Mesothelial cell of epicardium (in vitro differentiated cells): ENCODE measurements at places on chromosomes 5 and 9. TPM values are rescaled to one million over a fixed set of nuclear protein-coding genes. Genes with fewer than 3 reads are reported as not detected.
A peak's percentile ranks its signal among the peaks of the same experiment; 100 is the strongest.

- DNase-seq, result no peak
- peaks cover 21% of the 10 kb centered on the region for H3K36me3 ChIP-seq
- no peak overlapping the region for H3K4me3 ChIP-seq
- no peaks in the 10 kb centered on the region for H3K27me3 ChIP-seq
- peaks cover 14% of the 10 kb centered on the region for H3K4me1 ChIP-seq
- peak overlapping the region; percentile 44 for H3K27ac ChIP-seq
Measured at GRCh38 chr5:32130865-32131264, 43.3 kb downstream of the GOLPH3 start.

The ECSCR gene
- total RNA-seq, result 0.29 TPM in 1 of 3 replicates, not detected in the others

DNA sequence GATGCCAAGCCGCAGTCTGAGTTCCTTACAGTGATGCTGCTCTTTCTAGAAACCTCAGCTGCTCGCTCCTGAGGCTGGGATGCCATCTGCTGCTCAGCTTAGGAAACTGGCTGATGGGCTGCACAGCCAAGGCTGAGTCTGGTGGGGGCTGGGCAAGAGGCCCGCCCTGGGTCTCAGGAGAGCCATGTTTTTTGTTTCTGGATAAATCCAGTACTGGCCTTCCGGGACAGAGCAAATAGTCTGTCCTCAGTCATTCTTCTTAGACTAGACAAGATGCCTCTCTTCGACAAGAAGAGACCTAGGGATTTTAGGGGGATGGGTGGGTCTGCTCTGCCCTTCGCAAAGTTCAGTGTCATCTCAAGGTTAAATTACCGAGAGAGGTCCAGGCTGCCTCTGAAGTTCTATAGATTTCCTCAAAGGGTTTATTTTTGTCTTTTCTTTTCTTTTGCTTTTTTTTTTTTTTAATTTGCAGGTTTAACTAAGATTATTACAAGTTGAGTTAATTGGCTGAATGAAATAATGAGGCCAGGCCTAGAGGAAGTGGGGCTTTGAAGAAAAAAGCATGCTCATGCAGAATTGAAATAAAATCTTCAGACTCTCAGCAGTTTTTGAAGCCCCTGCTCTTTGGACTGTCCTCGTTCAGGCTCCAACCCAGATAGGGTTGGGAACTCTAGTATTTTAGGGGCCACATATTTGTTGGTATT lies 30.6 kb upstream of the MATR3 start:
- no peaks in the 10 kb centered on the region for H3K27me3 ChIP-seq
- H3K4me3 ChIP-seq, result no peak overlapping the region
- peaks cover 13% of the 10 kb centered on the region for H3K4me1 ChIP-seq

The GIN1 gene
- total RNA-seq, result 4.9 to 7.1 TPM (median 5.2 TPM) in 3 replicates

DNA sequence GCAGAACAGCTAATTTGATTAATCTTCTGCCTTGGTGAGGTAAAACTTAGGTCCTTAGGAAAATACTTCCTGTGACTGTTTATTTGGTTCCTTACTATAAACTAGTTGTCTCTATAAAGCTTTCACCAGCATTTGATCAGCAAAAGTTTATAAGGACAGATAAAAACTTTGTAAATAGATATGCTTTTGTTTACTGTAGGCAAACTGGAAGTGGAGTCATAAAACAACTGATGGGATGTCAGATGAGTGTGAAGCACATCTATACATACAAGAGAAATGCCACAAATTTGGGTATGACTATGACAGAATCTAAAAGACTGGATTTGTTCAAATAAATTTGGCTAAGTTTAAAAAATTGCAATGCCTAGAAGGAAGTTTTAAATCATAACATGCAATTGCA lies 5.5 kb downstream of the PTGER4 start:
- peak overlapping the region; percentile 37 for H3K4me3 ChIP-seq
- H3K27me3 ChIP-seq, result peaks cover 14% of the 10 kb centered on the region
- H3K27ac ChIP-seq, result no peak overlapping the region
- peaks cover 74% of the 10 kb centered on the region for H3K4me1 ChIP-seq
- DNase-seq, result no peak
- peaks cover 10% of the 10 kb centered on the region for H3K36me3 ChIP-seq

The TOR2A gene
- total RNA-seq, result 14.0 to 17.3 TPM (median 15.9 TPM) in 3 replicates

The C5orf22 gene
- 21.1 to 22.9 TPM (median 22.7 TPM) in 3 replicates for total RNA-seq

DNA sequence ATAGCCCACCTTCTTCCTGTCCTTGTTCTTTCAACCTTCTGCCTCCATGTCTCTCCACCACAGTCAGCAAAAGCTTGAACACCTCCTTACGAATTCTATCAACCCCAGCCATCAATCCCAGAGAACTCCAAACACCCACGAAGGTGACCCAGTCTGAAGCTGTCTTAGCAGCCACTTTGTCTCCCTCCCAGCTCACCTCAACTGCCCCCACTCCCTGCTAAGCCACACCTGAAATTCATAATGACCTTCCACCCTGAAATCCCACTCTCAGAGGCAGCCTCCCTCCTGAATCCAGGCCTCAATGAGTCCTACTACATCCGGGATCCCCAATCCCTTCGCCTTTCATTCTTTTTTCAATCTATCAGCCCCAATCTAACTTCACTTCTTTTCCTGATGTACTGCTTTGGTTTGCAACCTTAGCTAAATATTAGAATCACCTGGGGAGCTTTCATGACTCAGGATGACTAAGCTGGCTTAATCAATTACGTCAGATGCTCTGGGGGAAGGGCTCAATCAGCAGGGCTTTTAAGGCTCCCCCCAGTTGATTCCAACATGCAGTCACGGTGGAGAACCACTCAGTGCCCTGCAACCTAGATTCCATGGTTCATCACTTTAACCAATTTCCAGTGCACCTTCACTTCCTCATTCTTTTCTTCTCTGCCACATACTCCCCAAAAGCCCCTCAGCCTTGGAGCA lies 32.2 kb downstream of the BHMT start:
- H3K4me1 ChIP-seq, result peaks cover 18% of the 10 kb centered on the region
- no peaks in the 10 kb centered on the region for H3K27me3 ChIP-seq
- no peak for DNase-seq
- no peak overlapping the region for H3K4me3 ChIP-seq

DNA sequence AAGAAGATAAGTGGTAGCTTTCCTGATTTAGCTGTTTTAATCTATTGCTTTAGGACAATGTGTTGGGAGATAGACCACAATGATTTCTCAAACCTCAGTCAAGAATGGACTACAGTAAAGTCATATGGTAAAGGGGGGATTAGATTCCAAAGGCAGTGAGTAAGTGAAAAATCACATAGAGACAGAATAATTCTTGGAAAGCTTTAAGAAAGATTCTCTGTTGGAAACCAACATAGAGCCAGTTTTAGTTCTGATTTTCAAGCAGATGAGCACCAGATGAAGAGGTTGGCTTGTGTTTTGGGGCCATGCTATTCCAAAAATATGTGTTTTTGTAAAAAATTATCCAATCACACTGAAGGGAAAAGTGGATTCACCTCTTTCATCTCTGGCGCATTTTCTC lies 256.8 kb upstream of the RPS23 start:
- DNase-seq, result no peak
- no peak overlapping the region for H3K27ac ChIP-seq
- peaks cover 16% of the 10 kb centered on the region for H3K4me1 ChIP-seq
- H3K36me3 ChIP-seq, result peaks cover 8% of the 10 kb centered on the region

- no peak overlapping the region for H3K4me3 ChIP-seq
- peak overlapping the region; percentile 72 for H3K27ac ChIP-seq
- H3K4me1 ChIP-seq, result peaks cover 55% of the 10 kb centered on the region
Measured at GRCh38 chr5:169223595-169223953, 77.4 kb downstream of the SLIT3 start.

DNA sequence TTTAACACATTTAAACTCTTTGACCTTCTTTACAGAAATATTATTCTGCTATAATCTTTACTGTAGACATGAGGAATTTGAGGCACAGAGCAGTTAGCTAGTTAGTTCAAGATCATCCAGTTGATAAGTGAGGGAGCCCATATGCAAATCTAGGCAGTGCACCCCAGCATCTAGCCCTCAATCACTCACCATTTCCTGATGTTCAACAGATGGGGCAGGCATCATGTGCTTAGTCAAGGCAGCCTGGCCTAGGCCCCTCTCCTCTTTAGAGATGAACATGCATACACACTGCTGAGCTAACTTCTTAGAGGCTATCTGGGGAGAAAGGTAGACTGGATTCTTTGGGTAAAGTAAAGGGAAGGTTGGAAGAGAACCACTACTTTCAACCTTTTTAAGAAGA lies 206.8 kb upstream of the SLC24A2 start:
- no peak for DNase-seq
- peaks cover 2% of the 10 kb centered on the region for H3K27me3 ChIP-seq
- no peaks in the 10 kb centered on the region for H3K36me3 ChIP-seq
- H3K27ac ChIP-seq, result no peak overlapping the region
- no peak overlapping the region for H3K4me3 ChIP-seq

DNA sequence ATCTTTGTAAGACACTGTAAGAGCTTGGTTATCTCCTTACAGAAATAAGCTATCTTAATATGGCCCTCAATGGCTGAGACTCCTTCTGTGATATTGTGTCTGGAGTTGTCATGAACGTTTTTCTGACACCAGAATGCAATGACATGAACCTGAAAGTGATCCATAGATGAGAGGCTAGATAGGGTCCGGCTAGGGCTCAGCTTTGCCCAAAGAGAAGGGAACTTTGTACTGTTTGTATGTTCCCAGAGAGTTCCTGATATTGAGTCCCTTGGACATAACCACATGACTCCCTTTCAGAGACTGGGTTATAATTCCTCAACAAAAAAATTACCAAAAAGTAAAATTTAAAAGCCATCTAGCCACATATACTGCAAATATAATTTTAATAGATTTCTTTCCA lies 575.8 kb upstream of the CLINT1 start:
- no peak overlapping the region for H3K27ac ChIP-seq
- no peaks in the 10 kb centered on the region for H3K36me3 ChIP-seq
- peaks cover 10% of the 10 kb centered on the region for H3K27me3 ChIP-seq
- no peak for DNase-seq

GRCh38 chr5:132253008-132253441 lies 4.5 kb upstream of the PDLIM4 start:
- H3K27ac ChIP-seq, result no peak overlapping the region
- H3K27me3 ChIP-seq, result no peaks in the 10 kb centered on the region
- H3K4me1 ChIP-seq, result peaks cover 5% of the 10 kb centered on the region
- no peak for DNase-seq

The PRR7 gene
- 5.3 to 5.9 TPM (median 5.7 TPM) in 3 replicates for total RNA-seq

The LCP2 gene
- not detected in 3 replicates for total RNA-seq

The NIPSNAP3A gene
- 25.1 to 26.2 TPM (median 25.6 TPM) in 3 replicates for total RNA-seq

GRCh38 chr5:98299435-98299834 lies 474.0 kb upstream of the RGMB start:
- H3K36me3 ChIP-seq, result no peaks in the 10 kb centered on the region
- no peak for DNase-seq
- H3K27me3 ChIP-seq, result no peaks in the 10 kb centered on the region
- H3K4me3 ChIP-seq, result no peak overlapping the region
- H3K27ac ChIP-seq, result no peak overlapping the region
